ENCODE measurements at places on chromosomes 6 and 20.
A peak's percentile ranks its signal among the peaks of the same experiment; 100 is the strongest.

DNA sequence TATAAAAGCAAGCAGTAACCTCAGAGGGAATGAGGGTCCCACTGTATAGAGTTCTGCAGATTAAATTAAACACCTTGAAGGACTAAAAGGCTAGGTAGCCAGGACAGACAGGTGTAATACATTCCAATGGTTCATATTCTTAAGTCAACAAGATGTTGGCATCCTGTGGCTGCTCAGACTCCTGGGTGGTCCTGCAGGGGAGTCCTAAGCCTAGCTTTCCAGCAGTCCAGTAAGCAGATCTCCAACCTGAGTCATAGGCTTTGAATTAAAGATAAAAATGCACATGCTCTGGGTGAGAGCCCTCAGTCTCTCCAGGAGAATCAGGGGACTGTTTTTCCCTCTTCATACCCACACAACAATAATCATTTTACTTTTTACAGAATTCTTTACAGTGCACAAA is 307.3 kb upstream of the SUPT3H start:
- no peak for DNase-seq

DNA sequence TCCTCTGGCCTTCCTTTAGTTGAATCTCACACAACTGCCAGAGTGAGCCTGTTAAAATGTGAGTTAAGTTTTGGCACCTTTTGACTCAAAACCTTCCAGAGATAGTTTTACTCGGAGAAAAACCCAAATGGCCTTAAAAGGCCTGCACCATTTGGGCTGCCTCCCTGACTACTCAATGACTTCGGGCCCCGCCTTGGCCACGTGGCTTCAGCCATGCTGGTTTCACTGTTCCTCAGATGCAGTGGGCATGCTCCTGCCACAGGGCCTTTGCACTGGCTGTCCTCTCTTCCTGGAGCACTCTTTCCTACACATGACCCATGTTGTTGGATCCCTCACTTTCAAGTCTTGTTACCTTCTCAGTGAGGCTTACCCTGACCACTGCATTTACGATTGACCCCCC is 18.3 kb downstream of the VEGFA start:
- no peak for DNase-seq

DNA sequence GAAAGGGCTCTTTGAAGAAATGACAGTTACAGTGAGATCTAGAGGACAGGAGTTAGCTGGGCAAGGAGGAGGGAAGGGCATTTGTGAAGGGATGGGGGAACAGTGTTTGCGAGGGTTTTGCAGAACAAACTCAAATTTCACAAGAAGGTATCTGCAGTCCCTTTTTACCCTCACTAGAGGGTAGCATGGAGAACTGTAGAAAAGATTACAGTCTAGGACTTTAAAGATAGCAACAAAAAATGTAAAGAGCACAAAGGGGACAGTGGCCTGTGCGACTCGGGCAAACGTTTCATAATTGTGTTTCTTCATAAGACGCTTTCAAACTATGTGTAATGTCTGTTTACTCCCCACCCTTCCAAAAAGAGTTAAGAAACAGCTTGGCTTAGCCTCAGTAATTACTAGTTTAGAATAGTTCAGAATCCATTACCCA is 21.2 kb upstream of the ASXL1 start:
- DNase-seq: no peak

DNA sequence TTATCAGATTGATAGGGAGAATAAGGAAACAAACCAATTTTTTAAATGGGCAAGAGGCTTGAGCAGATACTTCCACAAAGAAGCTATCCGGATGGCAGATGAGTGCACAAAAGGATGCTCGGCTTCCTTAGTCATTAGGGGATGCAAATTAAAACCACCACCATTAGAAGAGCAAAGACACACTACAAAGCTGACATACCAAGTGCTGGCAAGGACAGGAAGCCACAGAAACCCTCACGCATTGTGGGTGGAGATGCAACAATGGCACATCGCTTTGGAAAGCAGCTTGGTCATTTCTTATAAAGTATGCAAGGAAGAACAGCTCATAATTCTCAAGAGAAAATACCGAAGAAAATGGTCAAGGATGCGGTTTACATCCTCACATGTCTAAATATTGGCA is 19.8 kb downstream of the BFSP1 start:
- no peak for DNase-seq

- DNase-seq: no peak
Observed at GRCh38 chr6:111038534-111039252, 48.6 kb upstream of the SLC16A10 start.

DNA sequence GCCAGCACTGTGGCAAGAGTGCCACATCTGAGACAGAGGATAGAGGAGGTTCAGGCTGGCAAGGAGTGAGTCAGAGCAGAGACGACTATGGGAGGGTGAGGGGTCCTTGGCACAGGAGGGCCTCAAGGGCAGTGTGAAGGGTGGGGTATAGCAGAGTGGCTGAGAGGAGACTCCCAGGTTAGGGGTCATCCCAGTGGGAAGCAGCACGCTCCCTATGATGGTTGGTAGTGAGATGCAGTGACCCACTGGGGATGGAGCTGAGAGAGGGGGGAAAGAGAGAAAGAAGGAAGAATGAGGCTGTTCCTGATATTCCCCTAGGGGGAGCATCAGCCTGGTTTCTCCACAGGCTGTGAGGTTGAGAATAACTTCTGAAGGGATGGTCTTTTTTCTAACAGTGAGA is 97.3 kb downstream of the INSM1 start:
- no peak for DNase-seq

- peak; percentile 28 for DNase-seq
Observed at GRCh38 chr6:111601886-111602285, 3.8 kb downstream of the TRAF3IP2 start.

GRCh38 chr6:120354452-120355098 is 979.7 kb downstream of the TBC1D32 start:
- no peak for DNase-seq

GRCh38 chr6:12584631-12585405 is 131.7 kb upstream of the PHACTR1 start:
- no peak for DNase-seq

DNA sequence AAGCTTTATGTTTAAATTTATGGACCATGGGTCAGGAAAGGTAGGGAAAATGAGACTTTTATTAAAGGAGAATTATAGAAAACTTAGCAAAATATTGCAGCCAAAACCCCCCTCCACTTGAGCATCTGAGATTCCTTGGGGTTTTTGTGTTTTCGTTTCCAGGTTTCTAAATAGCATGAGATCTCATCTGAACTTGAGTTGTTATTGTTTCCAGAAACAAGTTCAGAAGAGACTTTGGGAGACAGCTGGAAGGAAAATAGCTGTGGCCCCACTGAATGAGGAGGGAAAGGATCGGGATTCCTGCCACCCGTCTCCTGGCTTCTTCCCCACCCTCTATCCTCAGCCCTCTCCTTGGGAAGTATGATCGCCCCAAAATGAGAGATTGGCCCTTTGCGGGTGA is 75.5 kb downstream of the TBC1D7 start:
- no peak for DNase-seq

DNA sequence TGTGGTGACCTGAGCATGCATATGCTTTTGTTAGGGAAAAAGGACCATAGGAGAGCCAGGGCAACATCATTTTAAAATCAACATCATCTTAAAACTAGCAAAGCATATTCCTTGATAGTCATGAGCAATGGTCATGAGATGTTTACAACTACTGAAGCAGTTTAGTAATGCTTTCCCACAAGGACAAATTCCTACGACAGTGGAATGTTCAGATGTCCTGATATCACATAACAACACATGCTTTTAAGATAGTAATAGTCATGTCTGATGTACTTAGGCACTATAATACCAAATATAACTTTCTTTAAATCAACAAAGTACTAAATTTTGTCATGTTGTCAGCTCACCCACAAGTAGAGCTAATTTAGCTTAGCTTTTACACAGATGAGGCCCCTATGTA is 370.3 kb downstream of the HTR1B start:
- no peak for DNase-seq

DNA sequence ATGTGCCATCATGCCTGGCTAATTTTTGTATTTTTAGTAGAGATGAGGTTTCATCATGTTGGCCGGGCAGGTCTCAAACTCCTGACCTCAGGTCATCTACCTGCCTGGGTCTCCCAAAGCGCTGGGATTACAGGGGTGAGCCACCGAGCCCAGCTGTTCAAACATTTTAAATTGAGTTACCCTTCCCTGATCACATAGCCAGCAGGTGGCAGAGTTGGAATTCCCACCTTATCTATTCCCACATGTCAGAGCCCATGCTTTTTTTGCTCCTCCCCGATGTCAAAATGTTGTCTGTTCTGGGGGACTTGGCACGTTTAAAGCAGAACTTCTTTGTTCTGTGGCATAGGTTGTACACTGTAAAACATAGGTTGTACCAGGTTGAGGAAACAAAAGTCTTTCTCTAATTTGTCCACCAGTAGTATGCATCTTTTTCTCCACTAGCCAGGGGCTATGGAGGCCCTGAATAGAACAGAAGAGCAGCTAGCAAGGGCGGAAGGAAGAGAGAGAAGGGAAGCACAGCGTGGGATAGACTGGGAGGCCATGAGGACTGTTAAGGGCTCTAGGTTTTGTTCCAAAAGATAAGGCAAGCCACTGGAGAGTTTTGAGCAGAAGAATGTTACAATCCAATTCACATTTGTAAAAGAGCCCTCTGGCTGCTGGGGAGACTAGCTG is 7.3 kb upstream of the LBP start:
- no peak for DNase-seq

GRCh38 chr6:43807228-43808061 is 37.4 kb downstream of the VEGFA start:
- no peak for DNase-seq

DNA sequence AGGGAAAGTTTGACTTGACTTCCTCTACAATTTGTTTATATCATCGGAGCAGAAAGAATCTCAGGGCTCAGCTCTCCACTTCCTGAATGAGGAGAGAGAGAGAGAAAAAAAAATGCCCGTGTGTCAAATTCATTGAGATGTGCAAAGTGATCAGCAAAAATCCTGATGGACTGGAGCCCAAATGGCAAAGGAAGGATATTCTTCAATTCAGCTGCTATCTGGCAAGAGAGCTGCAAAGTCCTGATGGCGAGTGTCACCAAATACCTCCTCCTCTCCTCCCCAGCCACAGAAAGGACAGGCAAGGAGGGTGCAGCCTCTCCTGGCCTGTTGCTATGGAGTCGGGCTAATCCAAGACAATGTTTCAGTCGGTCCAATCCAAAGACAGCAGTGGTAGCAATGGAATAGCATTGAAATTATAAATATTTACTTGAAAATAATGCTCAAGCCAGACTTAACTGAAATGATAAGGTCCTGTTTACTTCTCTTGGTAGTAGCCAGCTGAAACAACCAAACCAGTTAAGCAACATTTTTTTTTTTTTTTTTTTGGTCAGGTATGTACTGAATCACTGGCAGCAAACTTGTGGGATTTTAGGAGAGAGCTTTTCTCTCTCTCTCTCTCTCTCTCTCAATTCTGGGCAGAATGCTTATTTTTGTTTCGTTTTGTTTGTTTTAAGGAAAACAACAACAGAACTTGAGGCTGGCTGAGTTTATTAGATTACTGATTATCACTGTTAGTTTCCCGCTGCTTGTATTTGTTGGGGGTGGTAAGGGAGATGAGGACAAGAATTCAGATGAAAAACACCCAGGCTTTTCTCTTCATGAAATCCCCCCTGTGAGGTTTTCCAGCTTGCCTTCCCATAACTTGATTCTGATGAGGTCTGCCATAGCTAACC is 204.2 kb downstream of the BCAS1 start:
- peak; percentile 51 for DNase-seq

DNA sequence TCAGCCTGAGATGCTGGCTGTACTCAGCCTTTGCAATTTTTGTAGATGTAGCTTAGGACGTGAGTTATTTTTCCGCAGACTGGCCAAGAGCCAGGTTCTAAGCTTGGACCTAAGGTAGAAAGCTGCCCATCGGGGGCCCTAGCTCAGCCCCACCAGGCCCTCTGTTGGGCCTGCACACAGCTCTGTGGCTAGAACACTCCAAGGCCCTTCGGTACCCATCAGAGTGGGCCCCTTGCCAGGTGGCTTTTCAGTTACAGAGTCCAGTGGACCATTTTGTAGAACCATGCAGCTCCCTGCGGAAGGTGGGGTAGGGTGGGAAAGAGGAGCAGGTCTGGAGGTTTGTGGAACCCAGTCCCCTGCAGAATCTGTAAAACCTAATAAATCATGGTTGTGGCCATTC is 22.6 kb downstream of the UCKL1 start:
- no peak for DNase-seq

GRCh38 chr6:1643111-1643510 is 33.4 kb downstream of the FOXC1 start:
- DNase-seq: no peak

DNA sequence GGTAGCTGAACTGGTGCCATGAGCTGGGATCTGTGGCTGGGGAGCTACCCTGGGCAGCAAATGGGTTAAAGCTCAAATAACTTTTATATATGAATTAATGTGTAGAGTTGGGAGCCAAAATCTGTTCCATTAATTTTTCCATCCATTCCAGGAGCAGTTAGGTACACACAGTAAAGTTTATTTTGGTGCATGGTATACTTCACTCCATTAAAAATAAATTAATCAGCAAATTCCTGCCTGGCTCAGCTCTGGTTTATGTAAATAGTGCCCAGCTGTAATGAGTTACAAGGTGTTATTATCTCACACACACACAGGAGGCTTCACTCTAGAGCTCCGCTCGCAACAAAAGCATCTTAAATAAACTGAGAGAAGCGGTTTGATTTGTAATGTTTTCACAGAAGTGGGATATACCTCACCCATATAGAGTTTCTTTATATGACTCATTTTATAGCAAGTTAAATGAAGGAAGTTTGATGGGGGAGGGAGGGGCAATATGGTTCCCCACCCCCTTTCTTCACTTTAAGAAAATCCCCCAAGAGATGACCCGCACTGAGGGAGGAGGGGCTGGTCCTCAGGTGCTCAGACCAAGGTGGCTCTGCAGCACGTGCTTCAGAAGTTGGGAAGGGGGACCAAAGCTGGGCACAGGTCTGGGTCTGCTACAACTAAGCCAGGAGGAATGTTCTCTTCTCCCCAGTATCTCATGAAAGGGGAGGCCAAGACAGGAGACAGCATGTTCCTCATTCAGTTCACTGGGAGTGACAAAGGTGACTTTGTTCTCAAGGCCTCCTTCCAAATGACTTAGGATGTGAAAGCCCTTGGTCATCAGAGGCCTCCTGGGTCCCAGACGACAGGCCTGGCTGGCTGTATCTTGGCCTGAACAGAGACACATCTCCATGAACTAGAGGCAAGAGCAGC is 10.5 kb upstream of the FAM83C start:
- peak; percentile 76 for DNase-seq

GRCh38 chr6:36333931-36334725 is 2.6 kb downstream of the BNIP5 start:
- no peak for DNase-seq

GRCh38 chr6:72245565-72245964 is 359.2 kb downstream of the RIMS1 start:
- DNase-seq: peak; percentile 1

DNA sequence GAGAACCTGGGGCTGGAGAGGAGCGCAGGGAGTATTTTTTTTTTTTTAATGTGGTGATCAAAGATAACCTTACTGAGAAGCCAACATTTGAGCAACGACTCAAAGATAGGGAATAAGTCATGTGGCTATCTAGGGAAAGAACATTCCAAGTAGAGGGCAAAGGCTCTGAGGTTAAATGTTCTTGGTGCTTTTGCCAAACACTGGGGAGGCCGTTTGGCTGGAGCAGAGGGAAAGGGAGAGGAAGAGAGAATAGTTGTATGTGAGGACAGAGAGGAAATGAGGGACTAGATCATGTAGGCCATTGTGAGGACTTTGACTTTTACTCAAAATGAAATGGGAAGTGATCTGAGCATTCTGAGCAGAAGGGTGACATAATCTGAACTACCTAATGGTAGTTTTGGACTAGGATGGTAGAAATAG is 27.8 kb downstream of the ACSS2 start:
- no peak for DNase-seq

GRCh38 chr20:18989736-18990474 is 176.3 kb downstream of the SCP2D1 start:
- DNase-seq: no peak

All from Caki2 (cell line).